ENCODE measurements at places on chromosomes 3 and 15.

- no peak for DNase-seq
Observed at GRCh38 chr15:85723960-85724945, 70.5 kb downstream of the KLHL25 start.

DNA sequence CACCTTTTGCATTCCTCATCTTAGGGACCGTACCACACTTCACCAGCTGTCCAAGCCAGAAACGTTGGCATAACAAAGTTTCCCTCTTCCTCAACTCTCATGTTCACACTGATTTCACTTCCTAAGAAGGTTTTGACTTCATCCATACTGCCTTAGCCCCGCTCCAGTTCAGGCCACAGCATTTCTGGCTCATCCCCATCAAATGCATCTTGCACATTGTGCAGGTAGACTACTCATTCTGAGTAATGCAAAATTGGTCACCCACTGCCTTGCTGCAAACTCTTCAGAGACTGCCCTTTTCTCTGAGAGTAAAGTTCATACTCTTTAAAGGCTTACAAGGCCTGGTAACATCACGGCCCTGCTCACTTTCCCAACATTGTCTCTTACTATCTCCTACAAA, 8.8 kb downstream of the NUSAP1 start:
- DNase-seq, result no peak

GRCh38 chr3:78820542-78820941, 947.3 kb downstream of the ROBO1 start:
- no peak for DNase-seq

DNA sequence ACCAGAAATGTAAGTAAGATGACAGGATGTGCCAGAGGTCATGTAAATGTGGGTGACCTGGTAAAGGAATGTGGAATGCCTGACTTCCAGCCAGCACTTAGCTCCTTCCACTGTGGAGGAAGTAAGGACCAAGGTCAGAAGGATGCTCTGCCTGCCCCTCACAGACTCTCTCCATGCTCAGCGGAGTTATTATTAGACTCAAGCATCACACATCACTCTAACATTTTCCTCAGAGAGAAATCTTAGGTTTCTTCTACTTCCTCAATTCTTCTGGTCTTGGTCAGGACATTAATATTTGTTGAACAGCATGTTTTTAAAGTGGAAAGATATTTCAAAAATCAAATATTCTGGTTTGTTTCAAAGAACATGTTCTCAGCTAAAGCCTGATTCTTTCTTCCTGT, 231.4 kb upstream of the WNT5A start:
- DNase-seq, result no peak

- DNase-seq, result no peak
Observed at GRCh38 chr15:100948430-100948762, 29.2 kb downstream of the LRRK1 start.

- DNase-seq, result no peak
Observed at GRCh38 chr3:140421884-140422283, 256.0 kb upstream of the TRIM42 start.

DNA sequence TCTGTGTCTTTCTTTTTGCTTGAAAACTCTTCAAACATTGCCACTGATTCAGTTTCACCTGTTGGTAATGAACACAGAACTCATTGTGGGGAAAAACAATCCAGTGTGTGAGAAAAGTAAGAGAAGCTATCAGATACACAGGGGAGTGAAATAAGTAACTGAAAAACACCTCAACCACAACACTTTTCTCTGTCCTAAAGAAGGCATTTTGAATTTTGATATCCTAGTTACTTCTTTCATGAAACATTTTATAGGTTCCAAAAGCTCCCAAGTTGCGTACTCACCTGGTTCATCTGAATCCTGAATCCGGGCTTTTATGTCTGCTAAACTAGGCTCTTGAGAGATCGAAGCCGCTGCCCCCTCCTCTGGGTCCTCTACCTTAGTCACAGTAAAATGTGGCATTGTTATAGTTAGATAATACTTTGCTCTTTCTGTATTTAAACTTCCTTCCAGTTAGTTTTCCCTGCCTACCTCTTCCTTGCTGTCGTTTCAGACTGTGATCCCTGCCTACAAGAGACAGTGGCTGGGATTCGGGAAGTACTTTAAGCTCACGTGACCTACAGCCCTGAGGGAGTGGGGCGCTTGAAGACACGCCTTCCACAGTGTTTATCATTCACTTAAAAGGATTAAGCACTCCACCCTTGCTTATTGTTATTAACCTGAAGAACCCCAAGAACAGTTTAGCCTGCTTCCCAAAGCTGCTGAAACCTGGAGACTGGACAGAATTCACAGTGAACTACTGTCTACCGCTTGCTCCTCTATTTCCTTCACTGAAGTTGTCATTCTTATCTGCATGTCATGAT, 19.1 kb downstream of the SLC12A6 start:
- DNase-seq, result no peak

- DNase-seq, result no peak
Observed at GRCh38 chr3:65902304-65902793, 136.4 kb downstream of the MAGI1 start.

GRCh38 chr3:106333911-106334618, 465.3 kb upstream of the CBLB start:
- no peak for DNase-seq

- no peak for DNase-seq
Observed at GRCh38 chr15:32951736-32952464, 234.1 kb downstream of the GREM1 start.

- no peak for DNase-seq
Observed at GRCh38 chr15:52503788-52504496, 24.7 kb downstream of the MYO5A start.

DNA sequence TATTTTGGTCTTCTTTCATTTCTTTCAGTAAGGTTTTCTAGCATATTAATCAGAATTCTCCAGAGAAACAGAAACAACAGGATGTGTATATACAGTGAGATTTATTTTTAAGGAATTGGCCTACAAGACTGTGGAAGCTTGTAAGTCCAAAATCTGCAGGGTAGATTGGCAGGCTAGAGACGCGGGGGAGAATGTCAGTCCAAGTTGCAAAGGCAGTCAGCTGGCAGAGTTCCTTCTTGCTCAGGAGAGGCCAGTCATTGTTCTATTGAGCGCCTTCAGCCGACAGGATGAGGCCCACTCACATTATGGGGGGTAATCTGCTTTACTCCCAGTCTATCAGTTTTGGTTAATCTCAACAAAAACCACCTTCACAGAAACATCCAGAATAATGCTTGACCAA, 133.4 kb upstream of the UBE3A start:
- DNase-seq, result no peak

DNA sequence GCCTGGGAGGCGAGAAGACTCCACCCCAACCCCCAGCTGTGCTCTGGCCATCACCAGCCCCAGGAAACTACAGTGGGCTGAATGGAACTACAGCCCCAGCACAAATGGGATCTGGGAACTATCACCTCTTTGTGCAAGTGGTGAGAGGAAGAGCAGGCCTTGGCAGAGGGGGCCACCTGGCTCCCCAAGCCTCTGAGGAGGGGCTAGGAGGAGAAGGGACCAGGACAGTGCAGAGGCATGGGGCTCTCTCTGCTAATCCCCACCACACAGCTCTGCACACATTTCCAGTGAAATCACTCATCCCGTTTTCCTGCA, 31.6 kb downstream of the KY start:
- no peak for DNase-seq

DNA sequence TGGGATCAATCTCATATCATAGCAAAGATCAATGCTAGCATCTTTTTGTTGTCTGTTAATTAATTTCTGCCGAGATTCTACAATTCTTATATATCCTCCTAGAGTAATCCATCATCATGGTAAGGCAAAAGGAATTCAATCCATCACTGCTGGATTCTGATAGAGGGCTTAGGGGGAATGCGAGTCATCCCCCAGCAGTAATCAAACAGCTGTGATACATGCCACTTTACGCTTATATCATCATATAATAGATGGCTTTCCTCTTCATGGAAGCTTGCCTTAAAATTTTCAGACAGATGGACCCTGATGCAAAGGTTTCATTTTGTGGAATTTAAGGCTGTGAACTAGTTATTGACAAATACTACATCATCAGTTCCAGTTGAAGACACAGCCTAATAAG, 645.9 kb downstream of the CADM2 start:
- DNase-seq, result no peak

DNA sequence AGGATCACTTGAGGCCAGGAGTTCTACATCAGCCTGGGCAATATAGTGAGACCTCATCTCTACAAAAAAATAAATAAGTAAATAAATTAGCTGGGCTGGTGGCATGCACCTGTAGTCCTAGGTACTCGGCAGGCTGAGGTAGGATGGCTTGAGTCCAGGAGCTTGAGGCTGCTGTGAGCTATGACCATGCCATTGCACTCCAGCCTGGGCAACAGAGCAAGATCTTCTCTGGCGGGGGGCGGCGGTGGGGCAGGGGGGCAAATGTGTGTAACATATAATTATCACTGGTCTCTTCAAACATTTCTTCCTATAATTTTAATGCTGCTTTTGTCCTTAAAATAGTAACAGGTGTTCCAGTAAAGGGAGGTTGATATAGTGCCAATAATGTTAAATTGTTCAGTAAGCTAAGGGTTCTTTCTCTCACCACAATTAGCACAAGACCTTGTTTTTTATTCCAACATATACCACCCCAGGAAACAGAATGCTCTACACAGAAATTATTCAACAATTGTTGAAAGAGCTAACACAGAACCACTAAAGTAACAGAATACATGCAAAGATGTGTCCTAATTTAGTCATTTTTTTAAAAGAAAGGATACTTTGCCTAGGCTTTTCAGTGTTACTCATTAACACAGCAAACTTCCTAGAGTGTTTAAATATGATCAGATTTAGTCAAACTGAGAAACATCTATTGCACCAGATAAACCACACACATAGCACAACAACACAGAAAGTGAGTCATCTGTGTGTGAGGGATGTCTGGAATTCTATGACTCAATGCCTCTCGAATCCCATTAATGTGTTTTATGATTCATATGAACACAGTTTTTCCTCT, 29.1 kb downstream of the ANKRD28 start:
- DNase-seq, result peak; percentile 82

DNA sequence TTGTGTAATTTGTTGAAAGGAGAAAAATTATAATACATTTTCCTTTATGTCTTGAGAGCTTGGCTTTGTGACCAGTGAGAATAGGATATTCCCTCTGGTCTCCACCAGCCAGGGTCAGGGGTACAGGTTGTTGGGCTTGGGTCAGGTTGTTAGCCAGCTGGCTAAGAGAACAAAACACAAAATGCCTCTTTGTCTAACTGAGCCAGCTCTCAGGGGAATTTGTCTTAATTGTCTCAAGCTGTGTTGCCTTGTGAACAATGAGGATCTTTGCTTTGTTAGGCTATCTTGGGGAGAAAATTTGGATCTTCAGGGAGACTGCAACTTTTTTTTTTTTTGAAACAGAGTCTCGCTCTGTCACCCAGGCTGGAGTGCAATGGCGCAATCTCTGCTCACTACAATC, 17.7 kb upstream of the GK5 start:
- no peak for DNase-seq

- no peak for DNase-seq
Observed at GRCh38 chr15:63870043-63870394, 36.3 kb upstream of the HERC1 start.

- DNase-seq, result no peak
Observed at GRCh38 chr3:34858067-34858660, 781.2 kb upstream of the ARPP21 start.

DNA sequence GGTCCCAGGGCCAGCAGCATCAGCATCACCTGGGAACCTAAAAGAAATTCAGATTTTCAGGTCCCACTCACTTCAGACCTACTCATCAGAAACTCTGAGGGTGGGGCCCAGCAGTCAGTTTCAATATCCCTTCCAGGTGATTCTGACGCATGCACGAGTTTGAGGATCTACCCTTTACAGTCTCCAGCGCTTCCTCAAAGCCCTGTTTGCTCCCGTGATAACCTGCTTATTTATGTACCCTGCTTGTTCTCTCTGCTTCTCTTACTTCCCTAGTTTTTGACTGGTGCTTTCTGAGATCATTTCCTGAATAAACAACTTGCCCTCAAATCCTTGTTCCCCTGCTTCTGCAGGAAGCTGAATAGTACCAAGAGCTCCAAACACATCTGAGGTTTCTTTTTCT, 245.3 kb downstream of the ZNF621 start:
- no peak for DNase-seq

GRCh38 chr3:155416500-155417118, 123.1 kb upstream of the STRIT1 start:
- DNase-seq, result no peak

DNA sequence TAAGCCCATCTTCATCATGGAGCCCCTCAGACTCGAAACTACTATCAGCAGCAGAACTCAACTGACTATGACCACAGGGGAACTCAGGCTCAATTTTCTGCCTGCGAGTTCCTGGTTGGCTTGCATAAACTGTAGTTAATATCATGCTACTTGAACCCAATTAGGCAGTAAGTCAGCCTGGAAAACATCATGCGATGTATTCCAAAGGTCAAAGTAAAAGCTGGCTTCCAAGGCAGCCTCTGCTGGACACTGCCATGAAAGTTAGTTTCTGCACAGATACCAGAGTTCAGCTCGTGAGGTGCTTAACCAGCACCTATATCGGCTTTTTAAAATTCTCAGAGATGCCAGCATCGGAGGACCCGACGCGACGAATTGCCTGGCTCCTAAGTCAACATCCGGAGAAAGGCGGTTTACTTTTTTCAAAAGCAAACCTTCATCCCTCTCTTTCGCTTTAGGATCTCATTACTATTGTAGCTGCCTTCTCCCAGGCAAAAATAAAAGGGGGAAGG, 3.8 kb downstream of the ANP32A start:
- no peak for DNase-seq

- DNase-seq, result no peak
Observed at GRCh38 chr3:193842832-193843473, 249.9 kb downstream of the OPA1 start.

- no peak for DNase-seq
Observed at GRCh38 chr15:71781179-71781964, 29.0 kb upstream of the NR2E3 start.

Data from SW 1271 (cell line).